ENCODE measurements at places on chromosomes 11 and 22. TPM values are rescaled to one million over a fixed set of nuclear protein-coding genes. Genes with fewer than 3 reads are reported as not detected.

Gene GSTT2
- 0.47 TPM for total RNA-seq

Gene SLC17A6
- total RNA-seq, result not detected

Gene FAM180B
- total RNA-seq, result 0.29 TPM

Gene PLAAT4
- 0.42 TPM for total RNA-seq

Gene SLC37A2
- total RNA-seq, result 0.51 TPM

Gene SCGB1D2
- total RNA-seq, result not detected

DNA sequence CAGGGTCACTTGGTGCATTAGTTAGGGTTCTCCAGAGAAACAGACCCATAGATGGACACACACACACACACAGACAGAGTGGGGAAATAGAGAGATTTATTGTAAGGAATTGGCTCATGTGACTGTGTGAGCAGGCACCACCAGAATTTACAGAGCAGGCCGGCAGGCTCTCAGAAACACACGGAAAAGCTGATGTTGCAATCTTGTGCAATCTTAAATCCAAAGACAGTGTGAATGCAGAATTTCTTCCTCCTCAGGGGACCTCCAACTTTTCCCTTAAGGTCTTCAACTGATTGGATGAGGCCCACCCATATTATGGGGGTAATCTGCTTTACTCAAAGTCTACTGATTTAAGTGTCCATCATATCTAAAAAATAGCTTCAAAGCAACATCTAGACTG lies 49.8 kb downstream of the APIP start:
- no peak overlapping the region for H3K4me3 ChIP-seq
- no peak for DNase-seq
- no peaks in the 10 kb centered on the region for H3K27me3 ChIP-seq

GRCh38 chr11:23684701-23685100 lies 812.2 kb upstream of the LUZP2 start:
- no peak overlapping the region for H3K27ac ChIP-seq
- H3K36me3 ChIP-seq, result no peaks in the 10 kb centered on the region
- H3K4me3 ChIP-seq, result no peak overlapping the region
- H3K4me1 ChIP-seq, result peaks cover 6% of the 10 kb centered on the region
- DNase-seq, result no peak

DNA sequence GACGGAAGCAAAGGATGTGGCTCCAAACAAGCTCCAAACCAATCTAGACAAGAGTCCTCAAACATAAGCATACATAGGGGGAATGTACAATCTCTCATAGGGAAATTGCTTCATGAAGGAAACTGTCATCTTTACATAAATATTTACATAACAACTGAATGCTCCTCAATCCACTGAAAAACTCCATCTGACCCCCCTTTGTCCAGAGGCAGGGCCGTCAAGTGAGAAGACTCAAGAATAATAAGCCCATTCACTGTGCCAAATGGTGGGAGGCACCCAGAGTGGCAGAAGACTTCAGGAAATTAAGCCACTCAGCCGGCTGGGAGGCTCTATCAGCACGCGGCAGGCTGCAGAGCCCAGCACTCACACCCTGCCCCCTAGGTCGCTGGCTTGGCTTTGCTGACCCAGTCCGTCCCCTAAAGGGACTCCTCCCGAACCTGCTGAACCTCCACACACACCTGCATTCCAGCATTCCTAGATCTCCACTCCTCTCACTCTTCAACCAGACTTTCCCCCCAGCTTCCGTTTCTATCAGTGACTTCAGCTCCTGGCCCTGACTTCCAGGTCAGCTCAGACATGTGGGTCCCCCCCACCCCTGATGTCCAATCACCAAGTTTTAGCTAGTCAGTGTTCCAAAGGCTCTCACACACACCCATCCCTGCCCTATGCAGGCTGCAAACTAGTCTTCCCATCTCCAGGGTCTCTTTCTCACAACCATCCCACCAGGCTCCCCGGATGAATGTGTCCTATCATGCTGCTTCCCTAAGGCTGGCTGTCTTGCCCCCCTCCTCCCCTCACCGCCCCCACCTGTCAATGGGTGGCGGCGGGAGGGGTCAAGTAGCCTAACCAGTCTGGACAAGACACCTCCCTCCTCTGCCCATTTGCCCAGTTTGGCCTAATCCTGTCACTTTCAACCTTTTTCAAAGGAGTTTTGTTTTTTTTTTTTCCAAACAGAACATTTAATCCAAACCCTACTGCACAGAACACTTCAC lies 11.3 kb downstream of the VPS37C start:
- H3K4me3 ChIP-seq, result peak overlapping the region; percentile 12
- peak overlapping the region; percentile 90 for H3K27ac ChIP-seq
- DNase-seq, result no peak
- H3K36me3 ChIP-seq, result peaks cover 6% of the 10 kb centered on the region
- no peaks in the 10 kb centered on the region for H3K27me3 ChIP-seq

- H3K4me1 ChIP-seq, result no peaks in the 10 kb centered on the region
- no peaks in the 10 kb centered on the region for H3K36me3 ChIP-seq
- H3K27ac ChIP-seq, result no peak overlapping the region
Measured at GRCh38 chr11:115036406-115037180, 358.3 kb downstream of the NXPE2 start.

DNA sequence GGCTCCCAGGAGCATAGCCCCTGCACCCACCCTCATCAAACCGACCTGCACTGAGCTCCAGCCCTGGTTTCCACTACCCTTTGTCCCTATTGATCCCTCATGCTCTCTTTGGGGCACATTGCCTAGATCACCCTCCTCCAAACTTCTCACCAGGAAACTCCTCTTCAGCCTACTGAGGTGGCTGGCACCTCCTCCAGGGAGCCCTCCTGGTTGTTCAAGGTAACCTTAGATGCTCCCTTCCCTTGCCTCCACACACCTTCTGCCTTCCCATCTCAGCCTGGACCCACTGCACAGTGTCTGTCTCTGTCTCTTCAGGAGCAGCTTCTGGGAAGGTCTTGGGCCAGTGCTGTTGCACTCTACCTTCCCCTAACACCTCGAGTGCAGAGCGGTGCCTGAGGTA lies 15.8 kb upstream of the WNT7B start:
- peaks cover 18% of the 10 kb centered on the region for H3K27me3 ChIP-seq
- H3K27ac ChIP-seq, result peak overlapping the region; percentile 24
- no peak overlapping the region for H3K4me3 ChIP-seq
- no peaks in the 10 kb centered on the region for H3K36me3 ChIP-seq

- no peaks in the 10 kb centered on the region for H3K36me3 ChIP-seq
- H3K4me3 ChIP-seq, result no peak overlapping the region
- H3K27me3 ChIP-seq, result no peaks in the 10 kb centered on the region
- DNase-seq, result no peak
- H3K27ac ChIP-seq, result no peak overlapping the region
Measured at GRCh38 chr11:99634581-99634980, 613.8 kb downstream of the CNTN5 start.

GRCh38 chr22:43633631-43634285 lies 178.3 kb downstream of the EFCAB6 start:
- no peak for DNase-seq
- no peak overlapping the region for H3K4me3 ChIP-seq
- H3K27ac ChIP-seq, result no peak overlapping the region
- H3K27me3 ChIP-seq, result no peaks in the 10 kb centered on the region

- H3K36me3 ChIP-seq, result peaks cover 6% of the 10 kb centered on the region
- no peak overlapping the region for H3K4me3 ChIP-seq
- DNase-seq, result no peak
- no peaks in the 10 kb centered on the region for H3K27me3 ChIP-seq
- no peak overlapping the region for H3K27ac ChIP-seq
- H3K4me1 ChIP-seq, result peaks cover 5% of the 10 kb centered on the region
Measured at GRCh38 chr11:65219930-65220213, 38.1 kb downstream of the CAPN1 start.

GRCh38 chr22:41094041-41094593 lies 1.7 kb downstream of the EP300 start:
- peak overlapping the region; percentile 97 for H3K4me3 ChIP-seq
- peaks cover 40% of the 10 kb centered on the region for H3K4me1 ChIP-seq
- H3K27ac ChIP-seq, result peak overlapping the region; percentile 98
- peaks cover 6% of the 10 kb centered on the region for H3K36me3 ChIP-seq
- H3K27me3 ChIP-seq, result no peaks in the 10 kb centered on the region

DNA sequence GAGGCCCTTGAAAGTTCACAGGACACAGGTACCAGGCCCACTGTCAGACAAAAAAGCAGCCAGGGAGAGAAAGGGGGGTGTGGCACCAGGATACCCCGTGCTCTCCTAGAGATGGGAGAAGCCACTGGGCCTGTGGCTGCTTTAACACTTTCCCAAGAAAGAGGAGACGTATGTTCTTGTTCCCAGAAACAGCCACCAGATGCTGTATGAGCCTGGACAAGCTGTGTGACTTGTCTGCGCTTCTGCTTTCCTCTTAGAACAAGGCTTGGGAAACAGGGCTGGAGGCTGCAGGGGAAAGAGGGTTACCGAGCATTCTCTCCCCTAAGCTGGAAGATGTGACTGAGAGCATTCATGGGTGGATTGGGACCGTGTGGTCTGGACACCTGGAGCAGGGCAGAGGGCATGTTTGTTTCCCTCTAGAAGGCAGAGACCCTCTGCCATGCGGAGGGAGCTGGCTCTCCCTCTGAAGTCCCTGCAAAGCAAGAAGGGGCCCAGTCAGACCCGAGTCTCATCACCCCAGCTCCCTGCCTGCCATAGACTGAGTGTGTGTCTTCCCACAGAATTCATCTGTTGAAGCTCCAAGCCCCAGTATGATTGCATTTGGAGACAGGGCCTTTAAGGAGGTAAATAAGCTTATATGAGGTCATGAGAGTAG lies 74.1 kb downstream of the TRIM29 start:
- peak; percentile 1 for DNase-seq
- no peaks in the 10 kb centered on the region for H3K4me1 ChIP-seq
- no peak overlapping the region for H3K4me3 ChIP-seq
- no peak overlapping the region for H3K27ac ChIP-seq

DNA sequence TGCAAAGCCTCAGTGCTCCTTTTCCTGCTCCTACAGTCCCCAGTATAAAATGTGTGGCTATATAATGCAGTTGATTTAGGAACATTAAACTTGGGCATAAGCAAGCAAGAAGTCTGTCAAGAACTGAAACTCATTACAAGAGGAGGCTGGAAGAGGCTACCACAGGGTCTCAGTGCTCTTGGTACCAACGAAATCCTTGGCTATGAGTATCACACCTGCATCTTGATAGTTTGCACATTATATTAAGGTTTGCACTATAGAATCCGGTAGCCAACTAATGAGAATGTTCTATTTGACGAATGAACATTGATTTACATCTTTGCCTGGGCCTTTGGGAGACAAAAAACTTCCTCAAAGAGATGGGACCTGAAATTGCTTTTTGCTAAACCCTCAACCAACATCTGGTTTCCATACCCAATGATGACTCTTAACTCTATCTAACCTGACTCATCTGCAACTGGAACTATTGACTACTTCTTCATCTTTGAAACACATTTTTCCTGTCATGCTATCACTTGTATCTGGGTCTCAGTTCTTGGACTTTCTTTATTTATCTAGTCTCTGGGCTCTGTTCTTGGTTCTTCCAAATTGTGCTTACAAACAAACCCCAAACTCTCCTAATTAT lies 207.2 kb upstream of the CTSC start:
- no peak overlapping the region for H3K27ac ChIP-seq
- DNase-seq, result no peak
- no peak overlapping the region for H3K4me3 ChIP-seq

GRCh38 chr11:36098853-36099375 lies 155.1 kb downstream of the LDLRAD3 start:
- no peak overlapping the region for H3K4me3 ChIP-seq
- no peaks in the 10 kb centered on the region for H3K27me3 ChIP-seq
- no peak for DNase-seq
- H3K36me3 ChIP-seq, result peaks cover 15% of the 10 kb centered on the region

DNA sequence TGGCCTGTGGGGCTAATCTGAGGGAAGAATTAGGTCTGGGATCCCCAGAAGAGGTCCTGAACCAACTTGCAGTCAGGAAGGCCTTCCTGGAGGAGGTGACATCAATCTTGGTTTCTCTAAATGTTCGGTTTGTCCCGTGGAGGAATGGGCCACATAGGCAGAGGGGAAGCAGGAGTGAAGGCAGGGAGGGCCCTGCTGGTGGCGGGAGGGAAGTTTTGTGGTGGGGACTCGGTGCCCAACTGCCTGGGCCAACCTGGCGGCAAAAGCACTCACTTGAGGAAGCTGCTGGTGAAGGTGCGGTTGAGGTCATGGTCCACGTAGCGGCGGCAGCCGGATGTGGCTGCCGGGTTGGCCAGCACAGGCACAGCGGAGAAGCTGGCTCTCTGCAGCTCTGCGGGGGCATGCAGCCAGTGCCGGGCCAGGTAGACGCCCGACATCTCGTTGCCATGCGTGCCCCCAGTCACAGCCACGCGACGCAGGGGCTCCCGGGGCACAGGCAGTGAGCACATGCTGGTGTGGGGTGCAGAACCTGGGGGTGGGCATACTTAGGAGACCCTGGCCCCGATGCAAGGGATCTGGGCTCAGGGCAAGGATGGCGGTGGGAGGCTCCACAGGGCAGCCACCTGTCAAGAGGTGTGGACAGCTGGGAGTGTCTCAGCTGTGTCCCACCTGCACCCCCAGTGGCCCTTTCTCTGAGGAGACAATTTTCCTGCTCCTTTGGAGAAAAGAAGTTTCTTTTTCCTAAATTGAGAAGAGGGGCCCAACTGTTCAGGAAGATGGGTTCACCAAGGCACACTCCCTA lies 3.8 kb downstream of the ACY3 start:
- no peaks in the 10 kb centered on the region for H3K27me3 ChIP-seq
- DNase-seq, result no peak
- H3K27ac ChIP-seq, result peak overlapping the region; percentile 71
- no peak overlapping the region for H3K4me3 ChIP-seq
- H3K36me3 ChIP-seq, result no peaks in the 10 kb centered on the region
- H3K4me1 ChIP-seq, result peaks cover 6% of the 10 kb centered on the region

DNA sequence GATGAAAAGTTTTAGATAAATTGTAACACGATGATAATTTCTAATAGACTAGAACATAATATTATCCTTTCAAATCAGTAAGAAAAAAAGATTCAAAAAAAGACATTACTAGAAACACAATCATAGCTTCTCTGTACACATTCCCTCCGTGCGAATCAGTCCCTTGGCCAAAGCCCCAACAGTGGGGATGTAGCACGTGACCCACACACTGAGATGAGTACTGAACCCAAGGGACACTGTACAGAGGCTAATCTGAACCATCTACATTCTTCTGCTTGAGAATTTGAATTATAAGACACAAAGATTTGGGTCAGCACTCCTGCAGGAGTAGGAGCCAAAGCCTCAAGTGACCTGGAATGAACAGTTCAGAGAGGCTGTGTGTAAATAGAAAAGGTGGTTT lies 353.7 kb downstream of the INSC start:
- peaks cover 3% of the 10 kb centered on the region for H3K27me3 ChIP-seq
- H3K36me3 ChIP-seq, result no peaks in the 10 kb centered on the region
- DNase-seq, result no peak
- peaks cover 24% of the 10 kb centered on the region for H3K4me1 ChIP-seq
- H3K27ac ChIP-seq, result no peak overlapping the region

DNA sequence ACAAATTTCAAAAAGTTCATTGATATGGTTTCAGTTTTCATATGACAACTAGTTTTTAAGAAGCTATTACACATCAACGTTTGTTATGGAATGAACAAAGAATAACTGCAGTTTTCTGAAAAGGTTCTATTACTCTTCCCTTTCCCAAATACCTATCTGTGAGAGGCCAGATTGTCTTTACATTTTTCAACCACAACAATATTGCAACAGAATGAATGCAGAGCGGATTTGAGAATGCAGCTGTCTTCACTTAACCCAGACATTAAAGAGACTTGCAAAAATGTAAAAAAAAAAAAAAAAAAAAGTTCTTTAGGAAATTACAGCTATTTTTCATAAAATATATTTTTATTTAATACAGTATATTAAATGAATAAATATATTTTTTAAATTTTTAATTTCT lies 250.8 kb downstream of the DDX10 start:
- peaks cover 8% of the 10 kb centered on the region for H3K4me1 ChIP-seq
- no peak for DNase-seq
- no peaks in the 10 kb centered on the region for H3K27me3 ChIP-seq
- no peak overlapping the region for H3K4me3 ChIP-seq
- H3K27ac ChIP-seq, result no peak overlapping the region
- peaks cover 2% of the 10 kb centered on the region for H3K36me3 ChIP-seq

GRCh38 chr11:17921659-17922415 lies 91.0 kb downstream of the SERGEF start:
- peaks cover 3% of the 10 kb centered on the region for H3K36me3 ChIP-seq
- H3K27me3 ChIP-seq, result no peaks in the 10 kb centered on the region
- no peak for DNase-seq
- peak overlapping the region; percentile 9 for H3K27ac ChIP-seq
